ENCODE measurements at places on chromosomes 4 and X. TPM values are rescaled to one million over a fixed set of nuclear protein-coding genes. Genes with fewer than 3 reads are reported as not detected.

- no peak for DNase-seq
Observed at GRCh38 chr4:157045507-157046127, 30.3 kb upstream of the GLRB start.

GRCh38 chrX:130529531-130529930, 127.7 kb downstream of the RBMX2 start:
- DNase-seq: no peak

GRCh38 chr4:183407635-183408464, 36.6 kb upstream of the CDKN2AIP start:
- no peak for DNase-seq

- DNase-seq: no peak
Observed at GRCh38 chr4:24855741-24856140, 57.1 kb downstream of the CCDC149 start.

GRCh38 chr4:135197641-135198040, 996.1 kb upstream of the PABPC4L start:
- no peak for DNase-seq

GRCh38 chr4:71338846-71339593, at the start of gene SLC4A4:
SLC4A4 (plus strand) TSS chr4:71339020.
- no peak for DNase-seq

DNA sequence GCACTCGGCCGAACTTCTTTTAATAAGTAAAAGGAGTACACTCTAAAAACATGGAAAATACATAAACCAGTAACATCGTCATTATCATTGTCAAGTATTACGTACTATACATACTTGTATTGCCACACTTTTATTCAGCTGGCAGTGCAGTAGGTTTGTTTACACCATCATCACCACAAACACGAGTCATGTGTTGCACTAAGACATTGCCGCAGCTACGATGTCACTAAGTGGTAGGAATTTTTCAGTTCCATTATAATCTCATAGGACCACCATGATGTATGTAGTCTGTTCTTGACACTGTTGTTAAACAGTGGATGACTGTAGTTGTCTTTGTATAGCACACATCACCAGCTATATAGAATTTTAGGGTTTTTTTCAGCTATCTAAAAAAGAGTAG, 48.0 kb upstream of the TMEM131L start:
- DNase-seq: no peak

DNA sequence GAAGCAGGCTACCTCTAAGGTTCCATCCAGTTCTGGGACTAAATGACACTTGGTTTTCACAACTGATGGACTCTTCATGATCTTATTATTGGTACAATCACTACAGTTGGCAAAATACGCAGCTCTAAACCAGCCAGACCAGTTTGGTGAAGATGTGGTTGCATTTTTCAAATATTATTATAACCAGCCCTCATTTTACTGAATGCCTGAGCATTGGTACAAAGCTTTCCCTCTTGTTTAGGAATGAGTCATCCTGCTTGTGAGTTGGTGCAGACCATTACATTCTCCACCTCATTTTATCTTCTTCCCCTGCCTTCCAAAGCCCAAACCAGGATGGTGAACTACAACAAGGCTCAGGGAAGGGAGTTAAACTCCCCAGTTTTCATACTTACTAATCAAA, 223.1 kb downstream of the KDR start:
- no peak for DNase-seq

DNA sequence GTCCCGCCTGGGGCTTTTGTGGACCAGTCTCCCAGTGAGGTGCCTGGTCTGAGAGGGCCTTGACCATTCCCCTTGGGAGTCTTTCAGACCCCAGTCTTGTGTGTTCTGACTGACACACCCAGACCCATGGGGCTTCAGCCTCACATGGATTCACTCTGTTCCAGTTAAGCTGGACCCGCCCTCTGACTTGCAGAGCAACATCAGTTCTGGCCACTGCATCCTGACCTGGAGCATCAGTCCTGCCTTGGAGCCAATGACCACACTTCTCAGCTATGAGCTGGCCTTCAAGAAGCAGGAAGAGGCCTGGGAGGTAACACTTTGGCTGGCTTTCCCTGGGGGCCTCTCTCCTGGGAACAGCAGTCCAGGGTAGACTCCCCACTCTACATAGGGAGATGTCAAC, 6.8 kb downstream of the IL9R start:
- no peak for DNase-seq

- DNase-seq: no peak
Observed at GRCh38 chrX:115679460-115679859, 118.5 kb downstream of the PLS3 start.

DNA sequence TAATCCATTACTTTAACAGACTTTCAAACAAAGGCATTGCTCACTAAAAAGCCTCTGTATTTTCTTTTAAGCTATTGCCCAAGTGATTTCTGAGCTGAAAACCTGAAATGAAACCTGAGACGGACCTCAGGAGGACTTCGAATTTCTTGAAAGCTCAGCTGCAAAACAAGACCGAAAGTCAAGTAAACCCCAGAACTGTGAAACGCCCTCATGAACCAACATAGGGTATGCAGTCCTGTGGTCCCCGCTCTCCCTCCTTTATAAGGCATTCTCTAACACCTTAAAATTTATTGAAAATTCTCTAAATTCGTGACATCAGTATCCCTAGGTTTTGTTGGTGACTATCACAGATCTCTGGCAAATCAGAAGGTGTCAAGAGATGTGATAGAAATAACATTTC, 91.8 kb downstream of the SHISA3 start:
- no peak for DNase-seq

DNA sequence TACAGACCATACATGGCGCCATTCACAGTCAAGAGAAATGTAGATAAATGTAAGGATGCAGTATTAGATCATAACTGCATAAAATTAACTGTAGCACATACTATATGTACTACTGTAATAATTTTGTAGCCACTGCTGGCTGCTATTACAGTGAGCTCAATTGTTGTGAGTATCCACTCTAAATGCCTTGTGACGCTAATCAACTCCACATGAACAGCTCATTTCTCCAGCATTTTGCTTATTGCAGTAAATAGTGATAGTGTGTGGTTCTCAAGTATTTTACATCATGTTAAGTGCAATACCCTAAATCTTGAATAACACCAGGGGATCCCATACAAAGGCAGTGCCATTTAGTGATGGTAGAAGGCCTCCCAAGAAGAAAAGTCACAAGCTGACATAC, 21.2 kb downstream of the FGFBP1 start:
- no peak for DNase-seq

GRCh38 chrX:15358533-15358932, 23.2 kb upstream of the PIGA start:
- no peak for DNase-seq

GRCh38 chr4:73707269-73707875, 33.0 kb upstream of the CXCL8 start:
- DNase-seq: no peak

DNA sequence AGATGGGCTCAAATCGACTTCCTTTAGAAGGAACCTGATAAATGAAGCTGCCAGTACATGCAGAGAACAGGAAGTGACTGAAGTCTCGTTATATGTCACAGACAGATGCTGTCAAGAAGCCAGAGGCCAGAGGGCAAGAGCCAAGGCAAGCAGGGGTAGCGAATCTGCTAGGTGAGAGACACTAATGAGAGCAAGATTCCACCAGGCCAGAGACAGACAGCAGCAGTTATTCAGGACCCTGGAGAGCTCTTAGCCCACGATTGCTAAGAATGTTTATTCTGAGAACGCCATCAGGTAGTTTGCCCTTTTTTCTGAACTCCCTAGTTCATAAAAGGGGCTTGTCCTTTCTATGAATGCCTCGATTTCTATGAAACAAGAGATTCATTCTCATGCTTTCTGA, 73.7 kb downstream of the BEND2 start:
- no peak for DNase-seq

GRCh38 chr4:111464251-111465045, 680.8 kb upstream of the FAM241A start:
- DNase-seq: no peak

DNA sequence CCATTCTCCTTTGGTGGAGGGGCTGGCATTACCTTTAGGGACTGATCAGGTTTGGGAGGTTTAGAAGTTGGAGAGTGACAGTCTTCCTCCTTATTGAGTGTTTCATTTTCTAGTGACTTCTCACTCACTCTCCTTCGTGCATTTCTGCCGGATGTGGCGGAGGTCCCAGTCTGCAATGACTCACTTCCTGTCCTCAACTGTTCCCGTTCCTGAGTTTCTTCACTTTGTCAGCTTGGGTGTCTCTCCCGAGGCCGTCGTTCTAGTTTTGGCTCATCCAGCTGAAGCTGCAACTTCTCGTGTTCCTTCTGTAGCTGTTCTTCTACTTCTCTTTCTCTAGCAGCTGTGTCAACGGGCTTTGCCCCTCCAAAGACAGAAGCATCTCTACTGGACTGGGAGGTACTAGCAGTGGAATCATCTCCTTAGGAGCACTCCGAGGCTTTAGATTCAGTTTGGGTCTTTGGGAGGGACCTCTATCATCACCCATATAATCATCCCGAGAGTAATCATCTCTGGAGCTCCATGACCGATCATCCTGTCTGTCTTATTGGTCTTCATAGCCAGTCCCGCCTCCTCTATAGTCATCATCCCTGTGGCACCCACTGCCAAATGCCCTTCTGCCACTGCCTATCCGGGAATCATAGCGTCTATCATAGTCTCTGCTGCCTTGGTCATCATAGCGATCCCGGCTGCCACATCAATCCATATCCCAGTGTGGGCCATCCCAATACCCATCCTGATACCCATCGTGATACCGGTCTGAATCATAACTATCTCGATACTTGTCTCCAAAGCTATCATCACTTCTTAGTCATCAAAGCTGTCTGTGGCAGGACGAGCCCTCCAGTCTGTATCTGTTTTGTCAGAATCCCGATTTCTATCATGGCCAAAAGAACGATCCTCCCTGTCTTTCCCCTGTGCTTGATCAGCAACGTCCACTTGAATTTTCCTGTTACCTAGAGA, 35.3 kb upstream of the VSIG4 start:
- DNase-seq: peak; percentile 9

DNA sequence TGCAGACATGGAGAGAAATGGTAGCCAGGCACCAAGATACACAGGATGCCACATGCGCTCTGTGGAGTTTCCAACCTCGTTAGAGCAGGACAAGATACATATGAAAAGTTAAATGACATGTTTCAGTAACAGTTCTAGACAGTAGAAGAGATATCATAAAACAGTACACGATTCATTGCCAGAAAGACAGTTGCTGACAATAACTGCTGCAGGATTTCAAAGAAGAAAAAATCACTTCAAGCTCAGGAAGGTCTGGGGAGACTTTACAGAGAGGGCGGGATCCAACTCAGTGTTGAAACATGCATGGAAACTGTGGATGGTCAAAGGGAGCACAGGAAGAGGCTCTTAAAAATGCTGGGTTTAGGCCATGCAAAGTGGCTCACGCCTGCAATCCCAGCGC, 31.0 kb downstream of the DCTD start:
- DNase-seq: no peak

- DNase-seq: no peak
Observed at GRCh38 chr4:2081540-2081939, 22.4 kb downstream of the NAT8L start.

- no peak for DNase-seq
Observed at GRCh38 chrX:44183329-44183728, 160.1 kb downstream of the EFHC2 start.

- DNase-seq: no peak
Observed at GRCh38 chrX:151396042-151396824, 773 bp upstream of the VMA21 start.

- DNase-seq: no peak
Observed at GRCh38 chrX:136126872-136127406, 20.4 kb upstream of the FHL1 start.

DNA sequence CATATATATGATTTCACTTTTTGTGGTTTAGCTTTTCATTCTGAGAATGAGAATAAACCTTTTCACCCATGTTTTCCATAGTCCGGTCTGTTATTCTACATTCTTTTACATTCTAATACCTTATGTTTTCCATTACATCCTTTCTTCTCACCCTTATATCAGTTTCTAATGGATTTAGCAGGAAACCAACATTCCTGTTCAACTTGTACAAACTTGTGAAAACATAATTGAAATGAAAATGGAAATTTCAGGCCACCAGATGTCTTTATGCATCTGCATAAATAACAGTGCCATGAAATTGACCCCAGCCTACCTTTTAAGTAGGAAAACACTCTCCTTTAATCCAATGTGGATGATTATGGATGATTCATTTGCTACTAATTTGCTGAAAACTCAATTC, 494.8 kb upstream of the ZFP42 start:
- DNase-seq: no peak

DNA sequence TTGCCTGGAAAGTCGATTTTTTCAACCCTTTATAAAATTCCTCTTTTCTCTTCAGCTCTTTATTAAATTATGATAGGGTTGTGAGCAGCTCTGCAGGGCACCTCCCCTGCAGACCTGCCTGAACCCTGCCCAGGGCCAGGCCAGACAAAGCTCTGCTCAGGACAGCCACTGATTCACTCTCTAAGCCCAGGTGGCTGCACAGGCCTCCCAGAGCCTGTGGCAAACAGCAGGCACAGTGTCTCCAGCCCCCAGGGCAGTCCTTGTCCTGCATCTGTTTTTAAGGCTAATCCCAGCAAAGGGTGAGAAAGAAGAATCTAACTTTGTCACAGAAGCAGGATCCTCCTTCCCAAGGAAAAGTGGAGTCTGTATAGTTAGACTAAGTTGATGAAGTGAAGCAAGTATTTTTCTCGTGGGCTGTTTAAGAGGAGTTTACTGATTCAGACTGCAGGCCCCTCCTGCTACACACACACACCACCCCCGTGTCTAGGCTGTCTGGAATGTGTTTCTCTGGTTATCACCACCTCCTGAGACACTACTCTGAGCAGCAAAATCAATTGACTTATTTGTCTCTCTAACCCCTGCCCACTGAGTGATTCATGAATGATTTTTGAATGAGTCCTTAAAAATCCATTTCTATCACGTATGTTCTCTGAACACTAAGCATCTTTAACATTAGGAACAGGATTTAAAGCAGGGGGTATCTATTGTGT, 101.7 kb downstream of the CHIC2 start:
- no peak for DNase-seq

DNA sequence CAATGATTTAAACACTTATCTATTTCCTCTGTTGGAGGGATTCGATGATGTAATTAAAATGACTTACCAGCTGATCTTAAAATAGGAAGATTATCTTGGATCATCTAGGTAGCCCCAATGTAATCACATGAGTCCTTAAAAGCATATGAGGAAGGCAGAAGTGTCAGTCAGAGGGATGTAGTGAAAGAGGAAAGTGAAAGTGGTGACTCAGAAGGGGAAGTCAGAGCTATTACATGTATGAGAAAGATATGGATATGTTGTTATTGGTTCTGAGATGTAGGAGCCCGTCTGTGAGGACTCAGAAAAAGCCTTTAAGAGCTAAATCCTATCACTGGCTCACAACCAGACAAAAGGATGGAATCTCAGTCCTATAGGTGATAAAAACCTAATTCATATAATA, 456.4 kb downstream of the DACH2 start:
- no peak for DNase-seq

GRCh38 chrX:132664273-132664672, 175.4 kb upstream of the MBNL3 start:
- no peak for DNase-seq

GRCh38 chrX:103211012-103211715, 3.7 kb upstream of the BEX4 start:
- peak; percentile 36 for DNase-seq

Gene GAGE12J
- not detected for polyA plus RNA-seq

Gene AASDH
- polyA plus RNA-seq: 27.0 TPM

Gene LAMP2
- polyA plus RNA-seq: 142 TPM

Gene SATL1
- polyA plus RNA-seq: not detected

Gene ZFYVE28
- polyA plus RNA-seq: 0.71 TPM

Gene HTRA3
- polyA plus RNA-seq: not detected

Gene XK
- polyA plus RNA-seq: not detected

Gene FAT4
- not detected for polyA plus RNA-seq

Gene MAP7D2
- polyA plus RNA-seq: not detected

Gene CDKL5
- polyA plus RNA-seq: 2.1 TPM

Data from naive B cell (primary cell).